Stimulated activated CD4-positive, alpha-beta T cell treated with anti-CD3 and anti-CD28 coated beads, Interleukin-2, amount 100 ng/mL, for 24 hours (primary cell): ENCODE measurements at places on chromosomes 1 and 21.

DNA sequence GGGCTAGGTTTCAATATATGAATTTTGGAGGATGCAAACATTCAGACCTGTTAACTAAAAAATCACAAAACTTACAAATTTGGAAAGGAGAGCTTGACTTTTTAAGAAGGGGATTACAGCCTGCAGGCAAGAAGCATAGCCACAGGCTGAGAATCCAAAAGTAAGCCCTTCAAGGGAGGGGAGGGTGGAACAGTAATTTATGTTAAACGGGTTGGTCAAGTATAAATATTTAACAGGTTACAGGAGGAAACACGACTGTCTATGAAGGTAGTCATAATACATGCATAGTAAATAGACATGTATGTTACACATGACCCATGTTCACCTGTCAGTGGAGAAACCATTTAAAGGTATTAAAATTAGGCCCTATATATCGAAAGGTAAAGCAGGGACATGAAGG, 261.1 kb upstream of the RGS18 start:
- no peak for DNase-seq

DNA sequence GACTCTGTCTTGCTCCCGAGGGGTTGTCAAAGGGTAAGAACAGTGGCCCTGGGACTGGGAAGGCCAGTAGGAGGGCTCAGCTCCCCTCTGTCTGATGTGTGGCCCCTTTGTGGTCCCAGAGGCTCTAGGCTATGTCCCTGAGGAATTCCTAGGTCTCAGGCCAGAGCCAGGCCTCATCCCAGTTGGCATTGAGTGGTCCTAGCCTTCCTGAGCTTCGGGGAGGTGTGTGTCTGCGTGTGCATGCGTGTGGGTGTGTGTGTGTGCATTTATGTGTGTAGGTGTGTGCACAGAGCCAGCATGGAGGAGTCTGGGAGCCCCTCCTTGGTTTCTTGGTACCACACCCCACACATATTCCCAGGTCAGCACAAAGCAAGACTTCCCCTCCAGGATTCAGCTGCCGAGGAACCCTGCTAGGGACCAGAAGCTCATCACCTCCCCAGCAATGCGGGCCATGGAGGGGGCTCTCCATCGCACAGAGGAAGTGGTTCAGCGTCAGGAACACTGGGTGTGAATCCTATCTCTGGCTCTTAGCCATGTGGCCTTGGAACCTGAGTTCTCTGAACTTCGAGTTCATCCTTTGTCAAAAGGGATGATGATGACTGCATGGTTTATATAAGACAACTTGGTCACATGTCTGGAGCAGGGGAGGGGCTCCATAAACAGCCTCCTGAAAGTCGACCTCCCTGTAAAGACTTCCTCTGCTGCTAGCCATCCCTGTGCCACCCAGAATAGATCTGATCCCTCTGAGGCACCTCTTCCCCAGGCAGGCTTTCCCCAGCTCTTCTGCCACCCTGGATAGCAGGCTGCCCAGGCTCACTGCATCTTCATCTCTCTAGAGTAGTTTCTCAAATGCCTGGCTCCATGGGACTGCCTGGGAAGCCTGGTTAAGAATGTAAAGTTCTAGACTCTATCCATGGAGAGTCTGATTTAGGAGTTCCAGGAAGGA, 8.3 kb upstream of the EPS8L3 start:
- DNase-seq = no peak

DNA sequence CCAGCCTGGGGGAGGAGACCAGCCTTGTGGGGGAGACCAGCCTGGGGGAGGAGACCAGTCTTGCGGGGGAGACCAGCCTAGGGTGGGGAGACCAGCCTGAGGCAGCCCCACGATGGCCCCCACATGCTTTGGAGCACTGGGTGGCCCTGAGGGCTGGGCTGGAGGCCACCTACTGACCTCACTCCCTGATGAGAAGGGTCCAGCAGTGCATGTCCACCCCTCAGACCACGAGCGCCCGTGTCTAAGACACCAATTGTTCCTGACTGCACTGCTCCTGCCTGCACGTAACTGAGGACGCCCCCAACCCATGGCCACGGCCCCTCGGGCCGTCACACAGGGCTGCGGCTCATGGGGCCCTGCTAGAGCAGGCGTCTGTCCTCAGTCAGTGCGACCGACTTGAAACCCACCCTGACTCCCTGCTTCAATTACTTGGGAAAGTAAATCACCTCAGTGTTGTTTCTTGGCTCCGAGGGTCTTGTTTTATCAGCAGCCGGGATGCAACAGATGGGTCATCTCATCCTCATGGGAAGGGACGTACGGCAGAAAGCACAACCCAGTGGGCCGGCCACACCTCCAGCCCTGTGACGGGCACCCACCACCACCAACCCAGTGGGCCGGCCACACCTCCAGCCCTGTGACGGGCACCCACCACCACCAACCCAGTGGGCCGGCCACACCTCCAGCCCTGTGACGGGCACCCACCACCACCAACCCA, at the start of gene SPATC1L:
Gene SPATC1L, minus strand, starts transcription at position 550 of the 715 bp plus-strand sequence. CDS start 1,643 bp downstream, outside the sequence.
- no peak for DNase-seq

DNA sequence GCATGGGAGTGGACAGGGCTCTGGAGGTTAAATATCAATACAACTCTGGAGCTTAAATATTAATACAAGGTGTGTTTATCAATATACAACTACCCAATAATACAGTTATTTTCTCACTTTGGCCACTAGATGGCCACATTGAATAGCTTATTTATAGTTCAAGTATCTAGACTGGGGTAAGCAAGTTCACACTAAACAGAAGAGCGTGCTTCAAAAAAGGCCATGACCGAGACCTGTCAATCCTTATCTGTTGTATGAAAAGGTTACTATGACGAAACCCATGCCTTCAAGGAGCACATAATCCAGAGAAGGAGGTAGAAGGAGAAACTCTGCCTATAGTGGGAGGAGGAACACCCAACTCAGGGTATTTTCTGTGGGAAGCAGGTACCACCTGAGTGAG, 29.1 kb downstream of the CHML start:
- DNase-seq = no peak
